Epithelial cell of alveolus of lung (primary cell): ENCODE measurements at places on chromosomes 2 and 18. TPM values are rescaled to one million over a fixed set of nuclear protein-coding genes. Genes with fewer than 3 reads are reported as not detected.

KYNU gene
- total RNA-seq, result 4.4 and 25.7 TPM in 2 replicates

PRSS56 gene
- total RNA-seq, result 0.48 TPM in 1 of 2 replicates, not detected in the other

UGT1A4 gene
- total RNA-seq, result not detected in 2 replicates

SLC14A1 gene
- total RNA-seq, result 1.8 TPM in 1 of 2 replicates, not detected in the other

EPG5 gene
- total RNA-seq, result 12.7 and 20.9 TPM in 2 replicates

C2orf80 gene
- total RNA-seq, result not detected in 2 replicates

REL gene
- total RNA-seq, result 6.6 and 7.5 TPM in 2 replicates

ANKRD36B gene
- total RNA-seq, result 7.6 and 12.5 TPM in 2 replicates

PPP1R1C gene
- 0.91 and 0.96 TPM in 2 replicates for total RNA-seq

TUBA3E gene
- not detected in 2 replicates for total RNA-seq

CDKL4 gene
- 0.32 TPM in 1 of 2 replicates, not detected in the other for total RNA-seq

WNT10A gene
- total RNA-seq, result 0.08 TPM in 1 of 2 replicates, not detected in the other

C1GALT1C1L gene
- 0.39 TPM in 1 of 2 replicates, not detected in the other for total RNA-seq

LRRTM1 gene
- not detected in 2 replicates for total RNA-seq

GCG gene
- not detected in 2 replicates for total RNA-seq

TTC31 gene
- total RNA-seq, result 13.1 and 31.8 TPM in 2 replicates

DYSF gene
- 1.4 and 4.3 TPM in 2 replicates for total RNA-seq

PROKR1 gene
- total RNA-seq, result 0.08 and 0.13 TPM in 2 replicates

SH2D6 gene
- total RNA-seq, result 0.13 TPM in 1 of 2 replicates, not detected in the other

CCDC142 gene
- 8.4 and 9.8 TPM in 2 replicates for total RNA-seq
